ENCODE measurements at places on chromosomes 6 and 20.

- no peak for DNase-seq
These were observed 114.7 kb downstream of the THEMIS start for GRCh38 chr6:127786109-127786508.

DNA sequence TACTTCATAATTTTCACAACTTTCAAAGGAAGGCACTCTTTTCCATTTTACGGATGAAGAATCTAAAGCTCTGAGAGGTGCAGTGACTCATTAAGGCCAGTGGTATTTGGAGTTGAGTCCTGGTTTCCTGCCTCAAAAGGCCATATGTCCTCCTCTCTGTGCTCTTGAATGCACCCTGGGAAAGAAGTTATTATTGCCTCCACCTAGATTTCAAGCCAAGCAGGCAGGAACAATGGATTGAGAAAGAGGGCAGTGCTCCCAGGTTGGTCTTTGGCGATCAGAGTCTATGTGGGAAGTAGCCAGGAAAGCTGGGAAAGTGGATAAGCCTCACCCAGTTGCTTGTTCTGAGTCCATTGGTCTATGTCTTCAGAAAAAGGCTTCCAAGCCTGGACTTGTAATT is 165.0 kb downstream of the MAFB start:
- DNase-seq = no peak

GRCh38 chr6:134015719-134016557 is 36.5 kb downstream of the SLC2A12 start:
- no peak for DNase-seq

DNA sequence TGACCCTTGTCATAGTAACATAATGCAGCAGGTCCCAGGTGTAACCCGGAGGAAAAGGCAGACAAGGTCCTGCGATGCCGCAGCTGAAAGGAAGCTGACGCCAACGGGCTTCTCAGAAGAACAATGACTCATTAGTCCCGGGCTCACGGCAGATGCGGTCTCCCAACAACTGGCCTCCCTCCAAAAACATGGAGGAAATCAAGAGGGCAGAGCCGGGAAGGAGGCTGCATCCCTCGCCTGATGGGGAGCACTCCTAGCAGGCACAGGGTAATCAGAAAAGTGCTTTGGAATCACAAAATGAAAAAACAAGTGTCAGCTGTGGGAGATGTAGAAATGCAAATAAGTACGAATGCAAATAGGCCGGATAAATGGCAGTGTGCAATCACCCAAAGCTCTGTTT is 165.2 kb upstream of the AGPAT4 start:
- no peak for DNase-seq

GRCh38 chr6:34904990-34905613 is 16.0 kb downstream of the ANKS1A start:
- DNase-seq = no peak

- no peak for DNase-seq
These were observed 500.4 kb downstream of the COL12A1 start for GRCh38 chr6:74705451-74705850.

GRCh38 chr6:116447496-116448011 is 13.6 kb upstream of the CALHM6 start:
- DNase-seq = no peak

DNA sequence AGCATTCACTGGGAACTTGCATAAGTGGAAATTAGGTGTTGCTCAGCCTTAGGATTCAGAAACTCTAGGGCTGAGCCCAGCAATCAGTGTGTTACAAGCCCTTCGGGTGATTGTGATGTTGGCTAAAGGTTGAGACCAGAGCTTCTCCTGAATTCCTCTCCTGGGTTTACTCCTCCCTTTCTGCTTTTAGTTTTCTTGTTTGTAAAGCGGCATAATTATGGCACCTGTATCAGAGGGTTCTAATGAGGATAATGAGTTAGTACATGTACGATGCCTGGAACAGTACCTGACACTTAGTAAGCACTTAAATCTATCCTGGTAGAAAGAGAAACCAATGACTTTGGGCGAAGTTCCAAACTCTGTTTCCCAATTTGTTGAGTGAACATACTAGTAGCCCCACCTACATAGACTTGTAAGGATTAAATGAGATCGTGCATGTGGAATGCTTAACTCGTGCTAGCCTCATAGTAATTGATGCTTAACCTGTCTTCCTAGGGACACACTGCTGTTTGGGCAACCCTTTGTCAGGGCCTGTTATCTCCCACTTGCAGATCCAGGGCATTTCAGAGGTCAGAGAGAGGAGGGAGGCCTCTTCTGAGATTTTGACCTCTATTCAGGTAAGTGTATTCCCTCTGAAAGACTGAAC is 932 bp upstream of the EZR start:
- DNase-seq = no peak

DNA sequence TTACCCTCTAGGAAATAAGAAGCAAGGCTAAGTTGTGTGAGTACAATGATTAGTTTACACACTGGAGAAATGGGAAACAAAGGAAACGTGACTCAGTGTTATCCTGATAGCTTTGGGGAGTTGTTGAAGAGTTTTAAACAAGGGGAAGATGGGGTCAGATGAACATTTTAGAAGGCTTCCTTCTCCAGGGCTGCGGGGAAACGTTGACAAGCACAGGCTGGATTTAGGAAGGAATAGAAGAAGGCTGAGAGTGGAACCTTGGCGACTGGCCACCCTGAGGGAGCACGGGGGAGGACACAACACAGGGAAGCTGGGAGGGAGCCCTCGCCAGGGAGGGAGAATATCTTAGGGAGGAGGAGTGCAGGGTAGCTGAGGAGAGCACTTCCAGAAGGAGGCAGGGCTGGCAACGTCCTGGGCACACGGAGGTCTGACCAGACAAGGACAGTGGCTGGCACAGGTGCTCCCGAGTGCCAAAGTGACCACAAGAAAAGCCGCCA is 134.7 kb downstream of the AIG1 start:
- no peak for DNase-seq

DNA sequence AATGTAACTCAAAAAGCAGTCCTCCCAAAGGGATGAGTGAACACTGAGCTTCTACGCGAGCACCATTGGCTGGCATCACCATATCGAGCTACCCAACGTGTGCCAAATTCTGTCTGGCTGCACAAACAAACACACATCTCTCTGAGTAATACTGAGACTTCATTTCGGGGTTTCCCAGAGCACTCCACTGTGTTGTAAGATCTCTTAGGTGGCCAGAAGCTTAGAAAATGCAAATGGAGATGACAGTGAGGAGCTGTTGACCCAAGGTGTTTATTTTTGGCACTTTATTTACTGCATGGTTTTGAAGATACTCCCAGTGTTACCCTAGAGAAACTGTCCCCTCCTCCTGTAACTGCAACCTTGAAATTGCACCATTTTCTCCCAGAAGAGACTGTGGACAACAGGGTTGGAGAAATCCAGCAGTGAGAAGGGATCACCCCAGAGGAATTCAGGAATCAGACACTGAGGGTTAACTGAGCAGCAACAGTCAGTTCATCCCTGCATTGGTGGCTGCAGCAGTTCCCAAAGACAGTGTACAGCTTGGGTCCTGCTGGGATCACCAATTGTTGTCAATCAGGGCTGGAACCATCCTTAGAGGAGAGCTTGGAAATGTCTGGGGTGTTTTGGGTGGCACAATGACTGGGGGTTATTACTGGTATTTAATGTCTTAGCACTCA is 1.0 kb upstream of the RIPOR2 start:
- DNase-seq = no peak

GRCh38 chr6:158642097-158642601 is 2.4 kb downstream of the DYNLT1 start:
- DNase-seq = no peak

- DNase-seq = no peak
These were observed 679.5 kb upstream of the NRSN1 start for GRCh38 chr6:23446469-23446967.

DNA sequence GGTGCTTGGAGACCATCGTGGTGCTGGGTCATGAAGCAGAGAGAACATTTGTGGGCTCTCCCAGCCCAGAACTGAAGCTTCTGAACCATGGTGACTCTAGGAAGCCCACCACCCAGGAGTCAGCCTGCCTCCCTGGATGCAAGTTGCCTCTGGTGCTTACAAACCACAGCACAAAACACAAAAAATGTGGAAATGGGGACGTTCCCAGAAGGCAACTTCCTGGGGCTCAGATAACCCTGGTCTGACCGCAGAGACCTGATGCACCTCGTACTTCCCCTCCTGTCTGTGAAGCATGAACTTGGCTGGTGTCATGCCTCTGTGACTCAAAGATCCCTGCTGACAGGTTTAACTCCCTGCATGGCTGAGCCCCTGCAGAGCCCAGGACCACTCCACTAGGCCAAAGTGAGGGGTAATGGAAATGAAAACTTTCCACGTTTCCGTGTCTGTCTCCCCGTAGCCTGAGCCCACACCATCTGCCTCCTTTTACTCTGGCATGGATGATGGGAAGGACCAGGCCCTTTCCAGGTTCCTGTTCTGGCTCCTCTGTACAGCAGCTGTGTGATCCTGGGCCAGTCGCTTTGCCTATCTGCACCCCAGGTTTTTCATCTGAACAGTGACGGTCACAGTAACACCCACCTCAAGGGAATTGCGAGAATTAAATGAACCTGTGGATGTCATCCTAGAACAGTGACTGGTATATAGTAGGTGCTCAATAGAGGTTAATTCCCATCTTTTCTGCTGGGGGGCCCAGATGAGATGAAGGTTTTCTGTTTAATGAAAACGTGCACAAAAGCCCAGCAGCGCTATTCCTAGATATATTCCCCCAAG is 57.7 kb downstream of the PPP1R16B start:
- DNase-seq = no peak

DNA sequence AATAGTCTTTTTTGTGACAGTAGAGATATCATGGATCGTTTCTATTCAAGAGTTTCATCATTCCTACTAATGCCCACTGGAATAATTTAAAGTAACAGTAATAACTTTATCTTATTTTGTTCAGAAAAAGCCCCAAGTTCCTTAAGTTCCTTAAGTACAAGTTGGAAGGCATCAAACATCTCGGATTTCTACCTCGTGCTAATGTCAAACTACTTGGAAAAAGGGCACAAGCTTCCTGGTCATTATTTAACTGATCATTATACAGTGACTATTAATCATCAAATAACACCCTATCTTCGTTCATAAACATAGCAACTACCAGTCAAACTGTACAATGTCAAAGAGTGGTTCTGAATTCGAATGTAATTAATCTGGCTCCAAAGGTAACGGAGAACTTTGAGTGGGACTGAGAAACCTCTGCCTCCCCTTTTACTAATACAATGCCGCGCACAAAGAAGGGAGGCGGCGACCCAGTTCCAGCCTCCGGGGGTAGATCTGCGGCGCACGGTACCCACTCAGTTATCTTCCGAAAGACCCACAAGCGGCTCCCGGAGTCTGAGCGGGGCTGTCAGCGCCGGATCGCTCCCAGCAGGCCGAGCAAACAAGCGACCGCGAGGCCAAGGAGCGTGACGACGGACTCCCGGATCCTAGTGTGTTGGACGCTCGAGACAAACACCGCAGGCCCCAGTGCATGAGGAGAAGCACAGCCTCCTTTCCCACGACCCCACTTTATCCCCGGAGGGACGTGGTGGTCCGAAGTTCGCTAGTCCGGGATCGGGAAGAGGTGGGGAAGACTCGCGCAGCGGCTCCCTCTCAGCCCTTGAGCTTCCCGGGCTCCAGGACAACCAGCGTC is 716 bp downstream of the SHPRH start:
- DNase-seq = peak; percentile 42

- no peak for DNase-seq
These were observed 10.0 kb downstream of the HBS1L start for GRCh38 chr6:135044639-135045038.

DNA sequence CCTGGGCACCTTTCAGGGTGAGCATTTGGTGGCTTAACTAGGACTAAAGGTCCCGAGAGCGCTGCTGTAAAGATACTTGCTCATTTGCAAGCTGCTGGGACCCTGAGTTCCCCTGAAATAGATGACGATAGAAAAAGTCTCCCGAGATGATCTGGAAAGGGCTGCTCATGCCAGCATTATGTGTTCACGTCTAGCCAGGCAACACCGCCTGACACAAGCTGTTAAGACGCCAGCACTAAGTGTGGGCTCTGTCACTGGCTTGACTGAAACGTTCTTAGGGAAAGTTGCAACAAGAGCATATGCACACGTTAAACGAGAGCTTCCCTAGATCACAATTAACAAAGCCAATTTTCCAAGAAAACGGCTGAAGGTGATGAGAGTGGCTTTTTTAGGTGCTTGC is 113.7 kb downstream of the SLC23A2 start:
- DNase-seq = no peak

- no peak for DNase-seq
These were observed 295 bp upstream of the TBC1D22B start for GRCh38 chr6:37257320-37257633.

DNA sequence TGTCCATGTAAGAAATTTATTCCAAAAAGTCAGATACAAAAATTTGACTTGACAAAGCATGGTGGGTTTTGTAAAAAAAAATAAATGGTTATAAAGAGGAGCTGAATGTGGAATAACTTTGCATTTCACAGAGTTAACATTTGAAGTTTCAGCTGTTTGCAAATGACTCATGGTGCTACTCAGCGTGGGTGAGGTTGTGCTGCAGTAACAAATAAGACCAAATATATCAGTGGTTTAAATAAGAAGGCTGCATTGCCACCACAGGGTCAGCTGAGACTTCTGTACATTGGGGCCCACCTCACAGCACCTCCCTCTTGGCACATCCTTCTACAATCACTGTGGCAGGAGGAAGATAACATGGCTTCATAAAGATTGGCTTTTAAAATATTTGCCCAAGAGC is 272.5 kb upstream of the SULF2 start:
- no peak for DNase-seq

DNA sequence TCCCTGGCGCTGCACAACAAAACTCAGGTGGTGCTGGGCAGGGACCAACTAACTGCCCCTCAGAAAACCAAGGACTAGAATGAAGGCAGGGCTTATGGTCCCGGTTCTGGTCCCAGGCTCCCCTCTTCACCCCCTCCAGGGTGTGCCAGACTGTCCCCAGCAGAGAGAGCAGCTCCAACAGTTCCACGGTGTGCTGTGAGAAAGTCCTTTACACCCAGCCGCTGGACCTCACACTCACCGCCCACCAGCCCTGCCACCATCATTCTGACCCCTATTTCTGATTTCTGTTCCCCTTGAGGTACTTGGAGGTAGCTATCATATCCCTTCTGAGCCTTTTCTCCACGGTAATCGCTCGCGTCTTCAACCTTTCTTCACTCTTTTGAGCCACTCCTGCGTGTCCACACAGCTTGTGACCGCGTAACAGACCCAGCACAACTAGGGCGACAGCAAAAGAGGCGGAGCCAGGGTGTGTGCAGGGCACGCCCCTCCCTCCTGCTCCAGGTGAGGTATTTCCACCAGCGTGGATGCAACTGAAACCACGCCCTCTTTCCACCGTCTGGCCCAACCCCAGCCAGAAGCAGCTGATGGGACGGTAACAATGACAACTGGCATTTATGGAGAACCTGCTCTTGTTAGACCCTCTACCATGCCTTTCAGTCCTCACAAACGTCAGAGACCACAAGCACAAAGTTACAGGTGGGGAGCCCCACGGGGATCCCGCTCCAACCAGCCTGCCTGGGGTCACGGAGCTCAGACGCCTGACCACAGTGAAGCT is 2.3 kb downstream of the PXDC1 start:
- DNase-seq = no peak

DNA sequence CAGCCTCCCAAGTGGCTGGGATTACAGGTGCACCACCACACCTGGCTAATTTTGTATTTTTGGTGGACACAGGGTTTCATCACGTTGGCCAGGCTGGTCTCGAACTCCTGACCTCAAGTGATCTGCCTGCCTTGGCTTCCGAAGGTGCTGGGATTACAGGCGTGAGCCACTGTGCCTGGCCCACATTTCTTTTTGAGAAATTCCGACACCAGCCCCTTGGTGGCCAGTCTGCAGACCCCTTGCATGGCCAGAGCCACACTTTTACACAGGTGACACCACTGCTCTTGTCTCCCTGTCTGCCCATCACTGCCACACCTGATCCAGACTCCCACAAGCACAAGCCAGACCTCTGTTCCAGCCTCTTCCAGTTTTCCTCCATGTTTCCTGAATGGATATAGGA is 33.0 kb downstream of the SRSF3 start:
- no peak for DNase-seq

- no peak for DNase-seq
These were observed 35.5 kb upstream of the TMX4 start for GRCh38 chr20:8055096-8055495.
